ENCODE measurements at places on chromosomes 6 and 20. TPM values are rescaled to one million over a fixed set of nuclear protein-coding genes. Genes with fewer than 3 reads are reported as not detected.

Gene INSM1
- total RNA-seq: not detected

Gene BPIFB2
- not detected for total RNA-seq

Gene GNAS-AS1
- total RNA-seq: not detected

Gene ADTRP
- total RNA-seq: 0.92 TPM

Gene RTN4IP1
- 9.8 TPM for total RNA-seq

Gene CFAP206
- 0.58 TPM for total RNA-seq

Gene ATP6V1G2
- total RNA-seq: 0.93 TPM

Gene HLA-C
- 52.5 TPM for total RNA-seq

Gene EFCAB8
- total RNA-seq: not detected

Gene RAET1E
- total RNA-seq: 2.3 TPM

Gene RIMS4
- total RNA-seq: 2.0 TPM

Gene MUC21
- 0.03 TPM for total RNA-seq

Gene RIPPLY2
- total RNA-seq: 0.49 TPM

Gene PPDPF
- 376 TPM for total RNA-seq

Gene SCRT2
- total RNA-seq: not detected

Gene HLA-DPA1
- total RNA-seq: not detected

Gene OPN5
- total RNA-seq: not detected

Gene SSR1
- 84.1 TPM for total RNA-seq

Gene KCNK16
- not detected for total RNA-seq

Gene L3MBTL1
- 1.7 TPM for total RNA-seq

Gene GGTLC1
- total RNA-seq: not detected

Gene TCF15
- not detected for total RNA-seq

Measured in A549 treated with AZD2906 at 1 μM for 4 hours (cell line).